Activated T-helper 17 cell treated with anti-CD3 and anti-CD28 coated beads, Interleukin-2, amount 50 U/mL, for 72 hours (primary cell): ENCODE measurements at places on chromosomes 7 and 10.

DNA sequence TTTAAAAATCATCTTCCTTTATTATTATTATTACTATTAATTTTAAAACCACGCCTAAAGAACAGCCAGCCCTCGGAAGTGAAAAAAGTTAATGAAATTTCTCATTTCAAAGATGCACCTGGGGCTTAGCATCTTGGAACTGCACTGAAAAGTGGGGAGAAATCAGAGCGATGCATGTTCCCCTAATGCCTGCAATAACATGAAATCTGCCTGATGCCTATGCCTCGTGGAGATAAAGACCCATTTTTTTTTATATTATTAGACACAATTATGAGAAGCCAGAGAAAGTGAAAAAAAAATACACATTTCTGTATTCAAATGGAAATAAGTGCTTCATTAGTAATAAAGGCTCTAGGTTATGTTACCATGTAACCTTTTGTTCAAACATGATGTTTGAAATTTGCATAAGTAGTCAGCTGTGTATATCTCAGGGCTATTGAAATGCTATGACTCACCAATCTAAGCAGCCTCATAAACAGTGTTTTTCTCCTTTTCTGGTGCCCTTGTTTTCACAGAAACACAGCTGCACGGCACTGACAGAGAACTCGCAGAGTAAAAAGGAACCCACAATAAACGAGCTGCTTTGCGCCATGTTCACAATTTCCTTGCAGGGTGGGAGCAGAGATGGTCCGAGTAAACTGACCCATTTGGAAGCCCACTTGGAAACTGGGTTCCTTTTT lies 175.8 kb upstream of the PRKCQ start:
- peak; percentile 43 for ATAC-seq

DNA sequence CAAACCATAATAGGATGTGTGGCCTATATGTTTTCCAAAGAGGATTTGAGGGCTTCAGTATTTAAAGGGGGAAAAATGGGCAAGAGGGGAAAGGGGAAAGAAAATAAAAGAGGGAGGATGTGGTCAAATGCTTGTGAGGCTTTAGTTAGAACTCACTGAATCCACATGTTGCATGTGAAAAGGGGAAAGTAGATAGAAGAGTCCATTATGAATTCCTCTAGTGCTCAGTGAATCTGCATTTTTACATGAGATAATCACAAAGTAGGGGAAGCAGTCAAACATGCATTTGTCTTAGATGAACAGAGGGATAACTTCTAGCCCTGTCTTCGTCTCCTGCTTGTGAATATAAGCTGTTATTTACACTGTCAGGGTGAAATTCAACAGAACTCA lies 24.6 kb upstream of the AKAP9 start:
- ATAC-seq, result no peak

DNA sequence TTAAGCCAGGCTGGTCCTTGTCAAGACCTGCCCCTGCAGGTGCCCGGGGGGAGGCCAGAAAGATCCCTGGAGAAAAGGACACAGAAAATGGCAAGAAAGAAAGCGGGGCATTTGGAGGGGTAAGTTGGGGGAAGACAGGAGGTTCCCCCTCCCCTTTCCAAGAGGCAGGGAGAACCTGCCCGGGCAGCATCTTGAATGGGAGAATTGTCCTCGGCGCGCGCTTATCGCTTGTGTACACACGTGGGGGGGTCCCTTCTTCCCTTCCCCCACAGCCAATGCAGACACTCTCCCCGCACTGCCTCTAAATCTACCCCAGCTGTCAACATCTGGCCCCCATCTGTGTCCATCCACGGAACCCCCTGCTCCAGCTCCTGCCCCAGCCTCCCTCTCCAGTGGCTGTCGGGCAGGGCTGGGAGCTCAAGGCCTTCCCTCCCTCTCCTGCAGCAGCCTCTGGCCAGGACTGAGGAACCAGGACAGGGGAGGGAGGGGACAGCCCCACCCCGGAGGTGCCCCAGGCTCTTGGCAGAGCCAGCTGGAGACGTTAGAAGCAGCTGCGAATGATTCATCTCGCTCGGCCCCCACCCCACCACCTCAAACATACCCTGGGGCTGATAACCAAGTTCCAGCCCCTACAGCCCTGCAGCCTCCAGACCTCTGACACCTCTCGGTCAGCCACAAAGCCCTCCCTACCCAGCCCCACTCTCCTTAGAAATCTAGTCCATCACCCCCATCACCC lies 25.3 kb downstream of the EPHB4 start:
- no peak for ATAC-seq

DNA sequence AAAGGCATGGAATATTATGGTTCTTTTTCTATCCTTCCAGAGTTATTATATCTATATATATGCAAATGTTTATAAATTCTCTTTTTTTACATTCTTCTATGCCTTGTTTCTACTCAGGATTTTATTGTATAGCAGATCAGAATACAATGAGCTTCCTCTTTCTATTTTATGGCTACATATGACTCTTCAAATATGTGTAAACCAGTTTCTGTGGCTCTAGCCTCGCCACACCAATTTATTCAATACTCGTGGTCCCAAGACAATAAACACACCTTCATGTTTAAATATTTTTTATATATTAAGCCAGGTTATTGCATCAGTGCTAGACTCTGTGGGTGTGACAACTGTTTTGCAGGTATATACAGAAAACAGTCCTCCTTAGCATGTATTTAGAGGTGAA lies 237.5 kb upstream of the MKLN1 start:
- ATAC-seq, result peak; percentile 54

GRCh38 chr10:29932991-29933390 lies 126.4 kb downstream of the JCAD start:
- ATAC-seq, result no peak

GRCh38 chr10:108905821-108906220 lies 1017.5 kb downstream of the XPNPEP1 start:
- ATAC-seq, result no peak

DNA sequence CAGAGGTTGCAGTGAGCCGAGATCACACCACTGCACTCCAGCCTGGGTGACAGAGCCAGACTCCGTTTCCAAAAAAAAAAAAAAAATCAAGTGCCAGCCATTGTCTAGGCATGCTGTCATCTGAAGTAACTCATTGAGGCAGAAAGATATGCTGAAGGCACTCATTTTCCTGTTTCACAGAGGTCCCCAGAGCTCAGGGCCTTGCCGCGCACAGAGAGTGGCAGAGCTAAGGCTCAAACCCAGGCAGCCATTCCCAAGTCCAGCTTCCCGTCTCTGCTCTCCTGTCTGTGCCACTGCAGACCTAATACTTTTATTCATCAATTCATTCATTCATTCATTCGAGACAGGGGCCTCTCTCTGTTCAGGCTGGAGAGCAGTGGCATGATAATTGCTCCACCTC lies 3.5 kb downstream of the GRIFIN start:
- ATAC-seq, result no peak

DNA sequence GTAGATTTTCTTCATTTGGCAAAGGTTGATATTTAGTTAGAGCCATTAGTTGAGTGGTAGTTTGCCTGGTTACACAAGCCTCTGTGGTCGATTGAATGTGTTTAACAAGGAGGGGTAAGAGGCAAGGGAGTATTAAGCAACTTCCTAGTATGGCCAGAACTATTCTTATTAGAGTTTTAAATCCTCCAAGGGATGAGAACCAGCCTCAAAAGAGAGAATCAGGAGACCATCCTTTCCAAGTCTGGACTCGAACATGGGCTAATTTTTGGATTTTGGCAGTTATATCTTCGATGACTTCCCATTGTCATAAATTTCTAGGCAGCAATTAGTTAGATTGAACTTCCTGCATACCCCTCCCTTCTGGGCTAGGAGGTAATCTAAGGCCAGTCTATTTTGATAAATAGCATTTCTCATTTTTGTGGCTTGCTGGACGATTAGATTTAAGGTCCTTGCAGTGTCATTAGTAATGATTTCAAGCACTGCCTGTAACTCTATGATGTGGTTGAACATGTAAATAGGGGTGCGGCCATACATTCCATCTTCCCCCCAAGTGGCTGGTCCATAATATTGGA lies 219.5 kb upstream of the KCND2 start:
- ATAC-seq, result no peak

DNA sequence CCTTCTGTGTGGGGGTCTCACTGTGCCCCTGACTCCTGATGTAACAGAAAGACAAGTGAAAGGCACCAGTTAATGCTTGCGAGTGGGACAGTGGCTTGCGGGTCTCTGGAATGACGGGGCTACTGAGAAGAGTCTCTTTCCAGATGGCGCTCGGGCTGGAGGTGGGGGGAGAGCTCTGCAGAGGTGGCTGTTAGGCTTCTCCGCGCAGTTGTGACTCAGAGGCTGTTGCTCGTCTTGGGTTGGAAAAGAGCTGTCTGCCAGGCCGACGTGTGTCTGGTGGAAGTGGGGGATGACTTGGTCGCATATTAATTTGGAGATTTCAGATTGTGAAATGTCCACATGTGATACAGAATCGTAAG lies 27.9 kb upstream of the SH2B2 start:
- ATAC-seq, result no peak

DNA sequence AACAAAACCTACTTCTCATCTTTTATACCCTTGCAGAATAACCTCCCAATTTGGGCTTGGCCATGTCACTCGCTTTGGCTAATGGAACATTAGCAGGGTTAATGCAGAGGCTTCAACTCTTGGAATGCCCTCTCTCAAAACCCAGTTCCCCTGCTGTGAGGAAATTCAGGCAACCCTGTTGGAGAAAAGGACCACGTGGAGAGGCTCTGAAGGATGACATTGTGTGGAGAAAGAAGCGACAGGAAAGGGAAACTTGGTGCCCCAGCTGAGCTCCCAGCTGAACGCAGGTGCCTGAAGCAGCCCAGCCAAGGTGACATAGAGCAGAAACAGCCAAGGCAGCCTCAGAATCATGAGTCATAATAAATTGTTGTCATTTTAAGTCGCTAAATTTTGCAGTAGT lies 214.2 kb upstream of the GHITM start:
- no peak for ATAC-seq
